Natural killer cell treated with Interleukin-12 subunit alpha and Interleukin-12 subunit beta and Interleukin-15 and Interleukin-18, amount 100 ng/mL, for 72 hours (primary cell): ENCODE measurements at places on chromosomes 7 and 10.

GRCh38 chr7:143503261-143503660 lies 25.6 kb downstream of the TAS2R41 start:
- DNase-seq = no peak

GRCh38 chr10:17237915-17238444 lies 9.9 kb downstream of the VIM start:
- DNase-seq = no peak

- DNase-seq = no peak
Observed at GRCh38 chr7:40986351-40986873, 716.5 kb downstream of the INHBA start.

DNA sequence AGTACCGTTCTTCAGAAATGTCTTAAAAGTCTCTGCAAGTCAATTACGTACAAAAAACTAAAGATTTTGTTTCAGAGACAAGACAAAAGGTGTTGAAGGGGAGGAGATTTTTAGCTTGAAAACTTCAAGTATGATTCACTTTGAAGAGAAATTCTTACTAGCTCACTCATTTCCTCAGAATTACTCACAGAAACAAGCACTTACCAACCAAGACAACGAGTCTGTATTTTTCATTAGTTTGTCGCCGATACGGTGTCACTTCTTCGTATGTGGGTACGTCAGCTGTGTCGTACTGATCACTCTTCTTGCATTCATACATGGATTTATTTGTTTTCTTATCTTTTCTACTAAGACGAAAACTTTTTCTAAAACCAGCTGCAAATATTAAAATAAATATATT lies 90.6 kb upstream of the ODAD2 start:
- DNase-seq = no peak

- DNase-seq = no peak
Observed at GRCh38 chr10:11285171-11285570, 267.5 kb downstream of the CELF2 start.

- no peak for DNase-seq
Observed at GRCh38 chr10:124646483-124647352, 97.5 kb downstream of the FAM53B start.

DNA sequence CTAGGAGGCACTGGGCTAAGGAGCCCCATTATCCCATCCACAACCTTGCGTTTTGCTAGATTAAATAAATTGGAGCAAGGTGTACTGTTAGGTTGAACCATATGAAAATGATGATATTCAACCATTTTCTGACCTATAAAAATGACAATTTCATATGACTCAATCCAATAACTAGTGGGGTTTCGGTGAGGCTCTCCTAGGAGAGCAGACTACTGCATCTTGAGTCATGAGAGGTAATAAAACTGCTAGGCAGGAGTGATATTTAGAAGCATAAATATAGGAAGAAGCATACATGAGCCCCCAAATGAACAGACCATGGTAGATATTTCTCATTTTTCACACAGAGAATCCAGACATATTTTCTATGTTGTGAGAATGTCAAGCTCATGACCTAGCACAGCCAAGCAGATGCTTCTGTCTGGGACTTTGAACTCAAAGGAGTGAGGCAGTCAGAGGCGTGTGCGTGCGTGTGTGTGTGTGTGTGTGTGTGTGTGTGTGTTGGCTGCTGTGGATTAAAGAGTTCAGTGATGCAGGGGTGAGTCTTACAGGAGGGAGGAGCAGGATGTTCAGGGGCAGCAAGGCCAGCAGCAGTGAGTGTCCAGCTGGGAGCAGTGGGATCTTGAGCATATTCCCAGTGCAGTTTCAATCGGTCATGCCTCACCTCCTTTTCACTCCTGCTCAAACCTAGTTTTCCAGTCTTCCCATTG lies 17.8 kb upstream of the WDR11 start:
- DNase-seq = no peak

- no peak for DNase-seq
Observed at GRCh38 chr7:31192986-31193385, 140.9 kb downstream of the ADCYAP1R1 start.

DNA sequence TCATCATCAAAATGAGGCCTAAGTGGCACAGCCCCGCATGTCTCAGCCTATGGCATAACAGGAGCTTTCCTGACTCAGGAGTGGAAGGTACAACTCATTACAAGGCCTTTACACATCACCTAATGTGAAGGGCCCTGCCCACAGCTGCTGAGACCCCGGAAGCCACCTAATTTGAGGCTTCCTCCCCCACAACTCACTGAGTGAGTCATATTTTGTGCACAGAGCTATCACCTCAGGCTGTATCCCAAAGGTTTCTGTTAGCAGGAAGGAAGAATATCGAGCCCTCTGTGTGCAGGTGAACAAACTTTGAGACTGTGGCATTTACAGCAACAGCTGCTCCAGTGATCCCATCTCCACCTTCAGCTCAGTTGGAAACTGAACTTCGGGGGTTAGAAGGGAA lies 20.6 kb downstream of the HTR5A start:
- DNase-seq = no peak

DNA sequence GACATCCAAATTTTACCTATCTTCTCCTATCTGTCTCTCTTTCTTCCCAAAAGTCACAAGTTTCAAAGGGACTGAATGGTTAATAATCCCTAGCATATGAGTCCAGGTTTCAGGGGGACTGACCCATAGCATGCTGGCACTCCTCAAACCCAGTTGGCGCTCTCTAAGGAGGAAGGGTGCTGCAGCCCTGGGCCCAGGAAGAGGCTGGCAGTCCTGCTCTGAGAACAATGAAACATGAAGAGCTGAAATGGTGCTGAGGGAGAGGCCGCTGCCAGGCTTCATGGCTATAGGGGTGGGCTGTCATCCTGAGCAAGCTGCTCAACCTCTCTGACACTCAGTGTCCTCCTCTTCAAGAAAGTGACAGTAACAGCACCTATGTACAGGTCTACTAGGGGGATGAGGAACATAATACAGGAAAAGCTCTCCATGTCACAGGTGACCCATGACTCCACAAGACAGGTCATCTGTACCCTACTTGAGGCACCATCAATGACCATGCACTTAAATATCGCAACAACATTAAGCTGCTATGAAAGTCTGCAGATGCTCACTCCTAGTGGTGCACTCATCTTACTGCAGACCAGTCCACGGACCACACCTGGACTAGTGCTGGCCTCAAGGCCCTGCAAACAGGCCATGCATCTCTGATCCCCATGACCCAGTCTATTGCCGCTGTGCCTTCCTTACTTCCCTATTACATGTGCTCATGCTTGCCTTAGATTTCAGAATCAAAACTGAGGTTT lies 17.0 kb downstream of the COBL start:
- no peak for DNase-seq

DNA sequence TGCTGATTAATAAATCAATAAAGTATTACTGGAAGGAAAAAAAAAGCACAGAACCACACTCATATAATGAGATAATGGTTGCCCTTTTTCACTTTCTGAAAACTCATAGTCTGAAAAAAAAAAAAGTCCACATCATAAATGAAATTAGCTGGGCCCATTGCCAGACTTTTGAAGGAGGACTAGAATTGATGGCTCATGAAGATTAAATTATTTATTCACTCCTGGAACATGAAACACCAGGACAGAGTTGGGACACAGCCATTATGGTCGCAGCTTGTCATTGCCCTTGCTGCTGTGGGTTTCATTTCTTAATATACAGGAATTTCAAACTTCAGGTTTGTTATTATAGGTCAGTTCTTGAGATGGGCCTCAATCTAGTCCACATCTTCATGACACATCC lies 91.9 kb downstream of the CNTNAP2 start:
- no peak for DNase-seq
